NCI-H774 (cell line): ENCODE measurements at places on chromosomes 13 and 19.

DNA sequence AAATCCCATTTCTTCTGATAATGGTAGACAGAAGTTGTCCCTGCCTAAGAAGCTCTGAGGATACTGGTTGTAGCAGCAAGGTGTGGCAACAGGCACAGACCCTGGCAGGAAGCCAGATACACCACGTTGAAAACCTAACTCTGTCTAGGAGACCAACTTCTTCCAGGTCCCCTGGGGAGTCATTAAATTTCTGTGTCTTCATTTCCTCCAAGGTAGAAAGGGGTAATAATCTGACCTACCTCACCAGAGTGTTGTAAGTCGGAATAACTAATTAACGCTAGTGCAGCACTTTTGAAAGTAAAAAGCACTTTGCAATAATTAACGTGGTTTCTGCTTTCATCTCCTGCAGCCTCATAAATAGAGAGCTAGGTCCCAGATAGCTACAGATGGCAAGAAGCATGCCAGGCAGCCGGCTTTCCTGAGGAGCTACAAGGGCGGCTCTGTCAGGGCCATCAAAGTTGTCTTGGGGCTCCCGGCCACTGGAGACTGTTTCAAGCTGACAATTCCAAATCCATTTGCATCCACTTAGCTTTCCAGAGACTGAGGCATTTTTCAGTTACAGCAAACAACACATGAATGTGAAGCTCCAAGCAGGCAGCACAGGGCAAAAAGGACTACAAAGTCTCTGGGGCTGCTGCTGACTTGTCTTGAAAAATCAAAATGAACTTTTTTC, 176.2 kb downstream of the FOXO1 start:
- DNase-seq, result no peak

DNA sequence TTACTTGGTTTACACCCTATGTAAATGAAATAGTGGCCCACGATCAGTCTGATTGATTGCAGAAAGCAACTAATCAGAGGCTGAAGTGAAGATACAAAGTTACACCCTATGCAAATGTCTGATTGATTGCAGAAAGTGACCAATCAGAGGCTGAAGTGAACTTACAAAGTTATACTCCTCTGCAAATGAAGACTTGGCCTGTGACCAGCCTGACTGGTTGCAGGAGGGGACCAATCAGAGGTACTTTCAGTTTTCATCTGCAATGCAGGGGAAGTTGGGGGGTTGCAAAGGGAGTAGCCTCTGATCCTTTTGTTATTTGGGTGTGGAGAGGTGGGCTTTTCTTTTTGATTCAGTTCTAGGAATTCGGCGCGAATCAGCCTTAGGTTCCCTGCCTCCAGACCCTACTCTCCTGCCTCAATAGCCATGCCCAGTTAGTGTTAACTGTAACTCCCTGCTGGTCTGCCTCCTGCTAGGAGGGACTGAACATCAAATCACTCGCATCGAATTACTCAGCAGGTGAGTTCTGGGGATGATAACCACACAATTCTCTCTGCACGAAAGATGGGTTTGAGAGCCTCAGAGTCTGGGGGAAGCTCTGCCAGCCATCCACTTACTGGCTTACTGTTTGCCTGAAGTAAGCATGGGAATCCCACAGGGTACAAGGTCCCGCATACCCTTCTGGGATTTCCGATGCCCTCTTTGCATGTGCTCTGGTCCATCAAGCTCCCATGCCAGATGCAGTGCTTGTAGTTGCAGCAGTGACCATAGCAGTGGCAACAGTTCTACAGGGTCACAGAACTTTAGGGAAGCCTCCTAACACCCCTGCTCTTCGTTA, 7.5 kb downstream of the ARL11 start:
- no peak for DNase-seq

DNA sequence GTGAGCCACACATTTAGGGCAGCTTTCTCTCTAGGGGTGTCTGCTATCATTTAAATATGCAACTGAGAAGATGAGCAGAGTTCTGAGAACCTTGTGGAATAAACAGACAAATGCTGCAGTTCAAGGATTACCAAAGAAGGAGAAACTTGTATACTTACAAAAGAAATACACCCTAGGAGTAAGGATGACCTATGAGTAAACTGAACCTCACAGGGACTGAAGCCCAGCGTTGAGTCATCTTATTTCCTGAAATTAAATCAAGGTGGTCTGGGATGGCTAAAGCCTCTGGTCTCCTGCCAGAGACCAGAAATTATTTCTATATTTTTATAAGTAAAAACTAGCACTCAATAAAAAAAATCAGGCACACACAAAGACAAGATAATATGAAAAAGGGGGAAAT, 40.1 kb downstream of the FAM216B start:
- DNase-seq, result no peak

GRCh38 chr19:13398780-13399726, 107.2 kb downstream of the CACNA1A start:
- DNase-seq, result peak; percentile 5

DNA sequence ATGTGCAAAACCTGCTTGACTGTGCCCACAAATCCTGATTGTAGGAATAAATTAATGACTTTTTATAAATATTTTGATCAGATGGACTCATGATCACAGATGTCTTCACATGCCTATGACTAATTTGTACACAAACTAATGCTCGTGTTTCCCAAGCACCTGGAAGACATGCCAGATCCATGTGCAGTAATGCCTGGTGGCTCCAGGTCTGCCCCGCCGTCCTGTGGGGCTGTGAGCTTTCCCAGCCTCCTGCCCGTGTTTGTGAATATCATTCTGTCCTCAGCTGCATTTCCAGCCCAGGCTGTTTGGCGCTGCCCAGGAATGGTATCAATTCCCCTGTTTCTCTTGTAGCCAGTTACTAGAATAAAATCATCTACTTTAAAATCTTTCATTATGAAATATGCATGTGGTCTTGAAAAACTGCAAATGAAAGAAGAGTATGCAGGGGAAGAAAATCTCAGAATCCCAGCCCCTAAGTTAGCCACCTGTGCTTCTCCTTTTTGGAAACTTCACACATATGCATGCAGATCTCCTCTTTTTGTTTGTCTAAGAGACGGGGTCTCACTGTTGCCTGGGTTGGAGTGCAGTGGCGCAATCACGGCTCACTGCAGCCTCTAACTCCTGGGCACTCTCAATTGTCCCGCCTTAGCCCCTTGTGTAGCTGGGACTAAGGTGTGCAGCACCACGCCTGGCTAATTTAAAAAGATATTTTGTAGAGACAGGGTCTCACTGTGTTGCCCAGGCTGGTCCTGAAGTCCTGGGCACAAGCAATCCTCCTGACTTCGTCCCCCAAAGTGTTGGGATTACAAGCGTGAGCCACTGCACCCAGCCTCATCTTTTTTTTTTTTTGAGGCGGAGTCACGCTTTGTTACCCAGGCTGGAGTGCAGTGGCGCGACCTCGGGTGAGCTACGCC, 6.2 kb downstream of the RPL28 start:
- DNase-seq, result no peak

GRCh38 chr13:29884671-29885430, 34.4 kb upstream of the UBL3 start:
- no peak for DNase-seq

- no peak for DNase-seq
Observed at GRCh38 chr19:6481541-6482342, at the start of gene DENND1C. DENND1C (minus strand) TSS chr19:6481787; CDS start chr19:6481695, 92 bp downstream.

GRCh38 chr13:19646063-19646462, 12.6 kb downstream of the MPHOSPH8 start:
- DNase-seq, result no peak

DNA sequence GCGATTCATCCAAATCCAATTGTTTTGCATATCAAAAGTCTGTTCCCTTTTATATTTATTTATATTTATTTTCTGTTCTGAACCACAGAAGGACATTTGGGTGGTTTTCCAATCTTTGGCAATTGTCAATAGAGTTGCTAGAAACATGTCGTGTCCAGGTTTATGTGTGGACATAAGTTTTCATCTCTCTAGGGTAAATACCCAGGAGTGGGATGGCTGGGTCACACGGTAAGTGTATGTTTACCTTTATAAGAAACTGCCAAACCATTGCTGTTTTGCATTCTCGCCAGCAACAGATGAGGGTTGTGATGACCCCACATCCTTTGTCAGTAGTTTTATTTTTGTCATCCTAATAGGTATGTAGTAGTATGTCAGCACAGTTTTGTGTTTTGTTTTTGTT, 12.5 kb downstream of the AP1M1 start:
- DNase-seq, result no peak

DNA sequence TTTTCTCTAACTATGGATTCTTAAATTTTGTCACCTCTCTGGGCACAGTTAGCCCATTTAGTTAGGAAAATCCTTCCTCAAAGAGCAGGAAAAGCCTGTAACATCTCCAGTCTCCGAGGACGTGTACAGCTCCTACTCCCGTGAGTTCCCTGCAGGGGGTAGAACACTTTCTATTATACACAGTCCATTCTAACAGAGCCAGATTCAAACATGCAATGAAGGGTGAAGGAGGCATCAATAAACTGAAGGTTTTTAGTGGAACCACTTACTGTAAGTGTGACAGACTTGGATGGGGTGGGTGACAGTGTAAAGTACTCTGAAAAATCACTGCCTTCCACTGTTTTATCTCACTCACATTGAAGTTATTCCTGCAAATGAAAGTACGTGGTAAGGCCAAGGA, 204.7 kb upstream of the DACH1 start:
- DNase-seq, result no peak

DNA sequence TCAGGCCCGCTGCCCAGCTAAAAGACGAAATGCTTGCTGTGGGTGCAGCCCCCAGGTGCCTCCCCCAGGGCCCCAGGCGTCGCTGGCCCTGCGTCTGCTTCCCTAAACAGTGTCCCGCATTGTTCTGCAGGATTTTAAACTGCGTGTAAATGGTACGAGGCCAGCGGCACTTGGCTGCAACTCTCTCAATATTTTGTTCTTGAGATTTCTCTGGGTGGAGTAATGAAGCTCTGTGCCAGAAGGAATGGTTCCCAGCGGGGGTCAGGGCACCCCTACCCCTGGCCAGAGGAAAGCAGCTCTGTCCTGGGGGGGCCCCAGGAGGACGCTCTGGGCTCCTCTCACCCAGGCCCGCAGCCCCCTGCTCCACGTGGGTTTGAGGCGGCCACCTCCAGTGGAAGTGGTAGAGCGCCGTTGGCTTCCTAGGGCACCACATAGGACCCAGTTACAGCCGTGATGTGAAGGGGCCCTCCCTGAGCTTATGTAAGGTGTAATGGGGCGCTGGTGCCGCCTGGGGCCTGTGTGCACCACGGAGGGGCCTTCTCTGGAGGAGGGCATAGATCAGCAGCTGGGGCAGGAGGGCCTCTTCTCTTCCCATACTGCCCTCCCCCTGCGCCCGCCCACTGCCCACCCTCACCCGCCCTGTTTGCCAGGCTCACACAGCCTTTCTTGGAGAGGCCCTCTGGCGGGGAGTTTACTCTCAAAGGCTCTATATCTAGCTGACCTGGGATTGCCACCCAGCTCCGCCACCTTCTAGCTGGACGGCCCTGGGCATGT, 19.8 kb downstream of the PAK4 start:
- no peak for DNase-seq

GRCh38 chr19:28482221-28482620, 730.7 kb downstream of the UQCRFS1 start:
- DNase-seq, result no peak

DNA sequence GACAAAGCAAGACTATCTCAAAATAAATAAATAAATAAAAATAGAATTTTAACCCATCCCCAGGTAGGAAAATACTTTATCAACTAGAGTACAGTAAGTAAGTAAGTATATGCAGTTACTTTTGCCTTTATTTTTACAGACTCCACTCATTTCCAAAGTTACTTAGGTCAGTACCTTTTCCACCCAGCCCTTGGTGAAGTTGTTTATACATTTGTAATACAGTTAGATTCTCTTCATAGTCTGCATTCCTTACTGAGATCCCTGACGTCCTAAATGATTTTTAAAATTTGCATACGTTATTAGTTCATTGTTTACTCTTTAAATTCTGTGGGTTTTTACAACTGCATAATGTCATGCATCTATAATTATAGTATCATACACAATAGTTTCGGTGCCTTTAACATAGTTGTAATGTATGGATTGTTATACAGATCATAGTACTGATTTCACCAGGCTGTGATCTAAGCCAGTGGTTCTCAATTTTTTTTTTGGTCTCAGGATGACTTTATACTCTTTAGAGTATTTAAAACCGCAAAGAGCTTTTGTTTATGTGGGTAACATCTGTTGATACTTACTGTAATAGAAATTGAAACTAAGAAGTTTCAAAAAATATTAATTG, 10.4 kb downstream of the SETDB2 start:
- DNase-seq, result no peak

DNA sequence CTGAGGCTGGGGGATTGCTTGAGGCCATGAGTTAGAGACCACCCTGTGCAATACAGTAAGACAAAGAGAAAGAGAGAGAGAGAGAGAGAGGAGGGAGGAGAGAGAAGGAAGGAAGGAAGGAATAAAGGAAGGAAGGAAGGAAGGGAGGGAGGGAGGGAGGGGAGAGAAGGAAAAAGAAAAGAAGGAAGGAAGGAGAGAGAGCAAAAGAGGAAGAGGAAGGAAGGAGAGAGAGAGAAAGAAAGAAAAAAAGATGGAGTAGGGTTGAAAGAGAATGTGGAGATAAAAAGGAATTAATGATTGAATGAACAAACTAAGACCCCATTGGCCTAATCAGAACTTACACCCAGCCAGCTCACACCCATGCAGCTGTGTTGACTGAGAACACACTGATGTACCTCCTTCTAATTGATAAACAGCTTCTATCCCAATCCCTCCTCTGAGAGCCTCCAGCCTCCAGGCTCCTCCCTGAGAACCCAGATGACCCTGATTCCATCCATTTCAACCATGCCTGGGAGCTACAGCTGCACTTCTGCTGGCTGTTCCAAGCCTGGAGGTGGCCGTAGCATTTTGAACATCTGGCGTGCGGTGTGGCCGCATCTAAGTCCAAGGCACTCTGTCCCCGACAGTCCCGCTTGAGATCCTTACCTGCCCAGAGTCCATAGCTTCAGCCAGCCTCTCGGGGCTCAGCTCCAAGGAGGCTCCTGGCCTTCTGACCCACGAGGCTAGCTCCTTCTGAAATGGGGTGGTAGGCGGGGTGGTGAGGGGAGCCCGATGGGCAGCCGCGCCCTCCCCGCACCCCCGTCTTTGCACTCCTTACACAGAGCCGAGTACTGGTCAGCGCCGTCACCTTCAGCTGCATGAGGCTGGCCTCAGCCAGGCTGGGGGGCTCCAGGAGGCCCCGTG, 1.1 kb downstream of the PRODH2 start:
- DNase-seq, result no peak

DNA sequence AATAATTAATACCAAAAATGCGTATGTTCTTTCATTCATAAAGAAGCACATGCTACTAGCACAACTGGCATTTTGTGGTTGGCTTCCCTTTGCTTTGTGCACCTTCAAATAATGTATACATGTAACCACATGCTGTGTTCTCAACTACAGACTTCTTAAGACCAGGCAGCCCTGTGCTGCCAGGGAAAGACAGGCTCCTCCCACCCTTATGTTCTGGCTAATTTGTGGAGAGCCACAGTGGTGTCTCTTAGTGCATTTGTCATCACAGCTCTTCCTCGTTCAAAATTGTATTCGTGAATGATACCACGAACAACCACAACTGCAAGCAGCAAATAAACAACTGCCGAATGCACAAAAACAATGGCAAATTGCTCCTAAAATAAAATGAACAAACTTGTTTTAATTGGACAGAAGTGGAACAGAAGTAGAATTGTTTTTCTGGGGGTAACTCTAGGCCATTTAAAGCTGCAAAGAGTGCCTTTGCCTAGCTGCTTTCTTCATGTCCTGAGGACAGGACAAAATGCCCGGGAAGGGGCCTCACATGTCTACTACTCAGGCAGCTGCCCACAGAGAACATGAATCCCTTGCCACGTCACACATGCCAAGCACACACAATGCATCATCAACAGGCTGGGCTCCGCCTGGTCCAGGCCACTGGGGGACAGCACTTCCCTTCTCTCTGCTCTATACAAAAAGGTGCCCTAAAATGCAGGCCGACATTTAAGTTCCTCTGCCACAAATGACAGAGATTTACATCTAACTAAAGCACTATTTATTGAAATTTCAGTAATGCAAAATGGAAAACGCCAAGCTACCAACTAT, 21.7 kb downstream of the IRS2 start:
- no peak for DNase-seq
